ENCODE measurements at places on chromosomes 12 and 14.

DNA sequence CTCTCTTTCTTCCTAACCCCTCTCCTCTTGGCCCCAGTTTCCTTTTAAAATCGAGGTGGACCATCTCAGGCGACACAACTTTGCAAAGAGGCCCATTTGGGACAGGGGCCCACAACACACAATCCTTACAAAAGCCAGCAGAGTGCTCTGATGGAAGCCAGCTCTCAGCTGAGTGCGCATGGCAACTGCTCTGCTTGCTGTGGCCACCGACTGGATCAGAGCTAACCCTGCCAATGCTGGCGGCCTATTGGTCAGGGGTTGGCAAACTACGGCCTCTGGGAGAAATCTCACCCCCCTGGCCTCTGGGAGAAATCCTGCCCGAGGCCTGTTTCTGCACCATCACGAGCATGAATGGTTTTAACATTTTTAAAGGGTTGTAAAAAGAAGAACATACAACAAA lies 55.0 kb downstream of the AMN start:
- no peak for DNase-seq

DNA sequence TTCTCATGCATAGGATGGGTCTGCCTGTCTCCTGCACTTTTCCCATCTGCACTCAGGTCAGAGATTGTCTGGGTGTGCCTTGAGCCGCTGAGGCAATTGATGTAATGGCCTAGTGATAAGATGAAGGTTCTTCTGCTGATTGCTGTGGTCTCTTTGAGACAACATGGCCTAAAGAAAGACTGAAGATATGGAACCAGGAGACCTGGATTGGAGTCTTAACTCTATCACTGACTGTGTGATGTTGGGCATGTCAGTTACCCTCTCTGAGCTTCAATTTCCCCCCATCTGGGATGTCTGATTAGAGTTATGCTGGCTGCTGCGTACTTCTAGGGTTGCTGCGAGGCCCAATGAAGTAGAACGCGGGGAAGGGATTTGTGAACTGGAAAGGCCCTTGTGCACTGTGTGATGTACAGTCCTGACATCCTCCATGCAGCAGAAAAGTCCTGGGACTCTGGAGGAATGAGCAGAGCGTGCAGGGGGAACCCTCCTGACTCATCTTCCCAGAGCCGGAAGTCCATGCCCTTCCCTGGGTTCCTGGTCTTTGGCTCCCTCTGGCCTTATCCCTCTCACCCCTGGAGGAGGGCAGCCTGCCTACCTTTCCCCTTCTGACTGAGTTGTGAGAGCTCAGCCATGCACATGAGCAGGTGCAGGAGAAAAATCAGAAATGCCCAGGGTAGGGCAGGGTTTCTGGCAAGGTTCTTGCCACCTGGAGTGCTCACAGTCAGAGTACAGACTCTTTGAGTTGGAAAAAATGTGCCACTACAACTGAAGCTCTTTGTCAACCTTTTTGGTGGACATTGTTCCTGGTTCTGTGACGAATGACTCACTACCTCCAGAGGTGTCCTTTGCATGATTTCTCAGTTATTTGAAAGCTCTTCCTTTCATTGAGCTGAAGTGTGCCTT lies 21.1 kb downstream of the PLEKHD1 start:
- DNase-seq = no peak

- DNase-seq = no peak
These were observed 1.8 kb downstream of the ZDHHC22 start for GRCh38 chr14:77139540-77140358.

GRCh38 chr12:52523824-52524223 lies 3.6 kb upstream of the KRT5 start:
- DNase-seq = no peak

GRCh38 chr12:110585231-110585799 lies 2.2 kb upstream of the PPTC7 start:
- DNase-seq = no peak

GRCh38 chr12:52636592-52637258 lies 15.3 kb downstream of the KRT2 start:
- no peak for DNase-seq

DNA sequence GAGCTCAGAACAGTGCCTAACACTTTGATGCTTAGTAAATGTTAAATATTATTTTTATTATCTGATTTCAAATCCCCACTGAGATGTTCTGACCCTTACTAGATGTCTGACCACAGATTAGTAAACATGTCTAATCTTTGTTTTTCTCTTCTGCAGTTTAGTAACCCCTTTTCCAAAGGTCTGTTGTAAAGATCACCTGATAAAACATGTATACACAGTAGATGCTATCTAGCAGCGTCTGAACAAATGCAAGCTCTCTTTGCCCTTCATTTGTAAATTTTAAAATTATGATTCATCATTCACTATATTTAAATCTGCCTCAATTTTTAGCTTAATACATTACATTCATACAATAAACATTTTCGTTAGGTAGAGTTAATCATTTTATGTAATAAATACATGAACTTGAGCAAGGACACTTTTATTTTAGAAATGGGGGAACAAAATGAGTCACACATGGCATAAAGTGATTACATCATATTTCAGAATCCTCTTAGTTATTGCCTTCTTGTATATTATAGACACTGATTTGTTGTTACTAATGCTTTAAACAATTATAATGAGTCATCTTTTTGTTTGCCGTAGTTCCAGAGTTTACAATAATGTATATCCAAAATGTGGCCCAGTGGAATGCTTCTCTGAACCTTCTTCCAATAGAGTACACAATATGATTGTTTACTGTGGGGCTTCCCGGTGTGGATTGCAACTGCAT lies 1.7 kb upstream of the OR4K5 start:
- DNase-seq = no peak

GRCh38 chr14:102754370-102755262 lies 22.6 kb upstream of the TRAF3 start:
- DNase-seq = no peak

GRCh38 chr14:91284146-91284790 lies 39.8 kb upstream of the GPR68 start:
- peak; percentile 74 for DNase-seq

- DNase-seq = no peak
These were observed 38.2 kb downstream of the PLXNC1 start for GRCh38 chr12:94186278-94187241.

DNA sequence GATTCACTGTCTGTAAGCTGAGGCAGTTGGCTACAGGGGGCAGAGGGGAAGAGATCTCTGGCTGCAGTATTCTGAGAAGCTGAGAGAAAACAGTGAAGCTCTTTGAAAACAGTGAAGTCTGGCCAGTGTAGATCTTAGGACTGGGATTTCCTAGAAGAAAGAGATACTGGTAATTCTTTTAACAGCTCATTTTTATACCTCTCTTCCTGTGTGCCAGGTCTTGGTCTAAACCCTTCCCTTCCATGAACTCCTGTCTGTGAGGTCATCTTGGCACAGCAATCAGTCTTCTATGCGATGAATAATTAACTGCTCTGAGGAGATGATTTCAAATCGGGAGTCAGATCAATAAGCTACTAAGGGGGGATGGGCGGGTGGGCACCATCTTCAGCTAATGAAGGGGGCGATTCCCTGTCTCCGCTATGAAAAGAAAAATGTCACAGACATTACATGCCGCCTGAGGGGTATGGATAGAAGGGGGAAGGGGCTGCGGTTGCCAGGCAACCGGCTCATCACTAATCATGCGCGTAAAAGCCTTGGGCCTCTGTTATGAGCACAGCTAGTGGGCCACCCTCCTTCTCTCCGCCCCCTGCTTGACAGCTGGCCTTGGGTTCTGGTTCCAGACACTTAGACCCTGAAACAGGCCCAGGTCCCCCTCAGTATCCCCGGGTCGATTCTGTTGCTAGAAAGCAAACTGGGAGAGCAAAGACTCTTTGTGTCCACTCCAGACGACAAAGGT lies 75.3 kb upstream of the CEP83 start:
- DNase-seq = no peak

- DNase-seq = no peak
These were observed 4.7 kb downstream of the NGB start for GRCh38 chr14:77266336-77266735.

- DNase-seq = no peak
These were observed at the start of gene AACS for GRCh38 chr12:125065021-125065918. TSS of gene AACS (plus strand) at chr12:125065435. CDS start at chr12:125065585, 150 bp downstream.

DNA sequence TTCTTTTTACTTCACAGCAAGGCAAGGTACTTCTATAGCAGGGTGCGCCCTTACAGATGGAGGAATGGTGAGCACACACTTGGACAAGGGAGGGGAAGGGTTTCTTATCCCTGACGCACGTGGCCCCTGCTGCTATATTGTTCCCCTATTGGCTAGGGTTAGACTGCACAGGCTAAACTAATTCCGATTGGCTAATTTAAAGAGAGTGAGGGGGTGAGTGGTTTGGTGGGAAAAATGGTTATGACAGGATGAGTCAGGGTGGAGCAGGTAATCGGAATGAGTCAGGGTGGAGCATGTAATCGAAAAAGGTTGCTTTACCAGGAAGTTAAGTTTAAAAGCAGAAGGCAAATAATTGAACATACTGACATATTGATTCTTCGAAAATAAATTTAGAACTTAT lies 23.7 kb upstream of the RAB21 start:
- DNase-seq = no peak

DNA sequence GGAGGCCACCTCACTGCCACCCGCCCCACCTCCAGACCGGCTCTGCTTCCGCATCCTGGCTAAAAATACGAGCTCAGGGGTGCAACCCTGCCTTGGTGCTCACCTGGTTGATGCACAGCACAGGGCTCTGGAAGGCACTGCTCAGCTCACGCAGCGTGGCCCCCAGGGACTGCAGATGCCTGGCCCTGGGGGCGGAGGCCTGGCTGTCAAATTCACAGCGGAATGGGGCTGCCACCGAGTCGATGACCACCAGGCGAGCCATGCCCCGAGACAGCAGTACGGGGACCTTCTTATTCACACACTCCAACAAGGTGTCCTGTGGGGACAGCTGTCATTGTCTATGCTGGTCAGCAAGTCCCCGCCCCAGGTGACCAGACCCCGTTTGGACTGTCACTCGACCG lies 16.0 kb downstream of the XRCC3 start:
- no peak for DNase-seq

GRCh38 chr12:131063413-131063812 lies 109.7 kb downstream of the ADGRD1 start:
- no peak for DNase-seq

DNA sequence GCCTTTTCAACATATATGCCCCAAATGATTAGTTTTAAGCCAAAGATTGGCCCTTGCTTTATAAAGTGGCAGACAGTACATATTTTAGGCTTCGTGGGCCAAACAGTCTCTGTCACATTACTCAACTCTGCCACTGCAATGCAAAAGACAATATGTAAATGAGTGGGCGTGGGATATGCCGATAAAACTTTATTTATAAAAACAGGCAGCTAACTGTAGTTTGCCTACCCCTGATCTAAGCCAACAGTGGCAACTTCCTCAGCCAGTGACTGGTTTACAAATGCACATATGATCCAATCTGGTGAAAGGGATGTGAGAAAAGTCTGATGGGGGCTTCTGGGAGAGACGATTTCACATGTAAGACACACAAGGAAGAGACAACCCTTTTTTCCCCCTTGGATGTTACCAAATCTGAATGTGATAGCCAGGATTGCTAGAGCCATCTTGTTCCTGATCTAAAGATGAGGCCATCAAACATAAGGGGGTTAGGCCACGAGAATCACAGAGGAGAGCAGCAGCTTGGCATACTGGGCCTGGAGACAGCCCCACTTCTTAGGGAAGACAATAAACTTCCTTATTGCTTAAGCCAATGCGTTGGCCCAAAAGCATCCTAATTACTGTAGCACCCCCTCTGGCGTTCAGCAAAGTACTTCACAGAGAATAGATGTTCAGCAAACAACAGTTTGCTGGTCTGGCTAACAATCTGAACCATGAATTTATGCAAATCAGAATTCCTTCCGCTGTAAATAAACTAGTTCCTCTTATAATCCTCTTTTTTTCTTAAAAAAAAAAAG lies 75.2 kb upstream of the TMCC3 start:
- peak; percentile 18 for DNase-seq

DNA sequence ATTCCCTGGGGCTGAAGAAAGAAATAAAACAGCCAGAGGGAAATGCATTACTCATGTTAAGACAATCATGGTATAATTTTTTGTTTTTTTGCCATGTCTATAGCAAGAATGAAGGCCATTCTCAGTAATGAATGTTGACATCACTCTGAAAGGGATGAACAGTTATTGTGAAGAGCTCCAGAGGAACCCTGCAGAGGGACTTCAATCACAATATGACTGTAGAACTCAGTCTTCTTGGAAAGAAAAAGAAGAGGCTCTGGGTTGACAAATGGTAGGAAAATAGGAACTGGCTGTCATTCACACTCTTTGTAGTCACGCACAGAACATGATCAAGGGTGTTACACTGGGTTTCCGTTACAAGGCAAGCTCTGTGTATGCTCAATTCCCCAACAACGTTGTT lies 73.8 kb upstream of the DACT1 start:
- DNase-seq = no peak

GRCh38 chr12:65663648-65664047 lies 160.6 kb upstream of the HMGA2 start:
- no peak for DNase-seq

DNA sequence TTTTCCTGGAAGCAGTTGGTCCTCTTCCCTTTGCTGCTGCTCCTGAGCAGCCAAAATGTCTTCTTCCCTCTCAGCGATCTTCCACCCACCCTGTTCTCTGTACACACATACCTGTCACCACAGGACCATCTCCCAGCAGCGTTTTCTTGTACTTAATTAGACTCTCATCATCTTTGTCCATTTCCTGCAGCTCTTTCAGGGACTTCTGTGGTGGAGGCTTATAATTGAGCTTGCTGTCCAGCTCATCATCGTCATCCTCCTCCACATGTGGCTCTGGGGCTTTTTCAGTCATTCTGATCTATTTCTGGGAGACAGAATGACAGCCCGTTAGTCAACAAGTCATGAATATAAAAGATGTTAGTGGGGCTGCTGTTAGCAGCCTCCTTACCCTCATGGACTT lies 11.0 kb downstream of the ARHGDIB start:
- DNase-seq = no peak

- no peak for DNase-seq
These were observed 33.8 kb downstream of the ARMH4 start for GRCh38 chr14:58118097-58118815.

GRCh38 chr12:96335270-96335669 lies 65.0 kb downstream of the CDK17 start:
- DNase-seq = no peak

DNA sequence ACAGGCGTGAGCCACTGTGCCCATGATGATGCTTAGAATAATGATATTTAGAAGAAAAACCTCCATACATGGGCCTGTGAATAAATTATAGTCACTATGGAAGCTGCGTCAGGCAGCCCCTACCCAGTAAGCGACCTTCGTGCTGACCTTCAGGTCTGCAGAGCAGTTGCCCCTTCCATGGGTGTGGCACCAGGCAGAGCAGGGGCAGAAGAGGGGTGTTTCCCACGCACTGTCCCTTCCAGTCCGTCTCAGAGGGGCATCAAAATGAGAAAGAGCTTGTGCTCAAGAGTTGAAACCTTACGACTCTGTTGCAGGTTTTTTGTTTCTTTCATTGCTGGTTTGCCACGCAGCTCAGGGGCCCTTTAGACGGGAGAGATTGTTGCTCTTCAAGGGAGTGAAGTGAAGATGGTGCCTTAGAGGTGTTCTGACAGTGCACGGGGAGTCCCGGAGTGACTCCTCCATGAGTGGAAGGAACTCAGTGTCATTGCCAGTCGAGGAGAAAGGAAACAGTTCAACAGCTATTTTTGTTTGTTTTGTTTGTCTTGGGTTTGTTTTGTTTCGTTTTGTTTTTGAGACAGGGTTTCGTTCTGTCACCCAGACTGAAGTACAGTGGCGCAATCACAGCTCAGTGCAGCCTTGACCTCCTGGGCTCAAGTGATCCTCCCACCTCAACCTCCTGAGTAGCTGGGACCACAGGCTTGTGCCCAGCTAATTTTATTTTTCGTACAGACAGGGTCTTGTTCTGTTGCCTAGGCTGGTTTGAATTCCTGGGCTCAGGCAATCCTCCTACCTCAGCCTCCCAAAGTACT lies 13.9 kb downstream of the CKB start:
- DNase-seq = no peak

GRCh38 chr12:108666401-108666881 lies 32.7 kb upstream of the SELPLG start:
- DNase-seq = no peak
